NCI-H1930 (cell line): ENCODE measurements at places on chromosomes 7 and 10.

- no peak for DNase-seq
Observed at GRCh38 chr7:114997487-114998404, 75.9 kb downstream of the MDFIC start.

GRCh38 chr7:99789441-99790070, 5.6 kb upstream of the CYP3A4 start:
- DNase-seq, result no peak

GRCh38 chr7:25250386-25250785, 22.1 kb upstream of the NPVF start:
- no peak for DNase-seq

DNA sequence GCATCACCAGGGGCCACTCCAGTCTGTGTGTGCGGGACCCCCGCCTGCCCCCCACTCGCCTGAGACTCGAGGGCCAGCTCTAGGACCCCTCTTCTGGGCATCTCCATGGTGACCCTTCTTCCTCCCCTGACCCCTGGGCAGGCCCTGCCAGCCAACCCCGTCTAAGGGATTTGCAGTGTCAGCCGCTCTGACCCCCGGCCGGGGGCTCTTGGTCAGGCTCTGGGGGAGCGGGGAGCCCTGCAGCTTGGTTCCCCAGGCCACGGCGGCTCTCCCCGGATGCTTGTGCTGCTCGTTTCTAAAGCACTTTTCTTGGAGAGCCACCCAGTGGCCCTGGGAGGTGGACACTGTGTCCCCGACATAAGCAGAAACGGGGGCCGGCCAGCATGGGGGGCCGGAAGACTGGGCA, 5.3 kb downstream of the TTYH3 start:
- no peak for DNase-seq

GRCh38 chr7:112462236-112462635, 12.0 kb downstream of the IFRD1 start:
- no peak for DNase-seq

- DNase-seq, result no peak
Observed at GRCh38 chr7:77338883-77339629, 77.1 kb downstream of the GSAP start.

- DNase-seq, result no peak
Observed at GRCh38 chr10:76878514-76878913, 759.1 kb downstream of the KCNMA1 start.

GRCh38 chr10:122911889-122912484, 1.6 kb downstream of the FAM24A start:
- no peak for DNase-seq

DNA sequence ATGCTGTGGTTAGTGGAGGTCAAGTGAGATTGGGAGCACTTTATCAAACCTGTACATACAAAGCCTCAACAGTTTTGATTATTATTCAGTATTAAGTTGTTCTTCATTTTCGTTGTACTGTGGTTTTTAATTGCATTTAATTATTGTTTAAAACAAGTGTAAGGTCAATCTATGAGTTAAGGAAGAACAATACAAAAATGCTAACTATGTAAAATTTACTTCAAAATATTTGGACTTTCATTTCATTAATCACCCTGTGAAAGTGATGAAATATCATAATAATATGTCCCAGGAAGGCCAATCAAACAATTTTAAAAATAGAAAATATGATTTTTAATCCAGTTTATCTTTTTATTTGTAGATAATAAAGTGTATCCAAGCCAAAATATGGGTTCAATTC, 13.6 kb upstream of the NDUFA5 start:
- no peak for DNase-seq

DNA sequence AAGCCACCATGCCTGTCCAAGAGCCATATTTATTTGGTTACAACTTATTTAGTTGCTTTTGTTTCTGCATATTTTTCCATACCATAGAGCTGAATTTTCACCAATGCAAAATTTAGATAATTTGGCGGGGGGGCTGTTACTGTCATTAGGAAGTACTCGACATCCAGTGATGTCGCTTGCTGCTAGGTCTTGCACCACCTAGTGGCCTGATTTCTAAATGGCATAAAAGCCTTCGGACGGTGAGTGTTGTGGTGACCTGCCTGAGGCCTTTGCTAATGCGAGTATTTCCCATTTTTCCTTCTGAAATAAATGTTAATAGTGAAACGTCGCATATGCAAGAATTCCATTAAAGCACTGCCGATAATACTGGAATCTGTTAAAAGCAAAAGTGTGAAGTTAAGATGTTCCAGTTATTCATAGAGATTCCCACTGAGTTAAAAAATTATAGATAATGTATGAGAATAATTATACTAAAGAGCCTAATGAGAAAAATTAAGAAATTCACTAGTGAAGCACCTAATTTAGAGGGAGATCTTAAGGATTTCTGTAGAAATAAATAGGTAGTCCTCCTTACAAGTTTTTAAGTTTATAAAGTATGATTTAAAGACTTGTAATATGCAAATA, 86.1 kb upstream of the DNAJB6 start:
- peak; percentile 19 for DNase-seq

GRCh38 chr7:22632674-22633073, 94.3 kb upstream of the IL6 start:
- DNase-seq, result no peak

DNA sequence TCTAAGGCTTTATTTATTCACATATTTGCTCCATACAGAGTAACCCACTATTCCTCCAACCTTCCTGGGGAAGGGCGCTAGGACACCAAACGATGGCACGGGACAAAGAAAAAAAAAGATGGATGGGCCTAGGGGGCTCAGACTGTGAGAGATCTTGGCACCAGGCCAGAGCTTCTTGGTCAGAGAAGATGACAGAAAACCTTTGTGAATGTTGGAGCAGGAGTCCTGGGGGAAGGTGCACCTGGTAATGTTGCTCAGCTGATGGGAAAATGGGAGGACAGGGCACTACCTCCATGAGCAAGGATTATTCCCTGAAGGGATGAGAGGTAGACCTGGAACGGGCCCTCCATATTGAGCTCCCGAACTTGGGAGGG, 1.4 kb upstream of the SH3PXD2A start:
- DNase-seq, result no peak

DNA sequence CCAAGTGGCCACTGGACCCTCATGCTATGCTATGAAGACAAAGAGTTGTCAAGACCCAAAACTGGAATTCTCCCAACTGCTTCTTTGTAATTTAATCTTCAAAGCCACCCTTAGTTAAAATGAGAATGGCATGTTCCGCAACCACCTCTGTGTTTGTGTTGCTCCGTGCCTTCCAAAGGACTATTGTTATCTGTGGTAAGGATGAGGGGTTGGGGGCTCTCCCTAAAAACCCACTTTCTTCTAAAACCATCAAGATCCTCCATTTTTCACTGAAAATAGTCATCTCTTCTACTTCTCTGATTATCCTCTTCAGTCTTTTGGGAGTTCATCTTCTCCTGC, 222.1 kb upstream of the AOAH start:
- DNase-seq, result no peak

DNA sequence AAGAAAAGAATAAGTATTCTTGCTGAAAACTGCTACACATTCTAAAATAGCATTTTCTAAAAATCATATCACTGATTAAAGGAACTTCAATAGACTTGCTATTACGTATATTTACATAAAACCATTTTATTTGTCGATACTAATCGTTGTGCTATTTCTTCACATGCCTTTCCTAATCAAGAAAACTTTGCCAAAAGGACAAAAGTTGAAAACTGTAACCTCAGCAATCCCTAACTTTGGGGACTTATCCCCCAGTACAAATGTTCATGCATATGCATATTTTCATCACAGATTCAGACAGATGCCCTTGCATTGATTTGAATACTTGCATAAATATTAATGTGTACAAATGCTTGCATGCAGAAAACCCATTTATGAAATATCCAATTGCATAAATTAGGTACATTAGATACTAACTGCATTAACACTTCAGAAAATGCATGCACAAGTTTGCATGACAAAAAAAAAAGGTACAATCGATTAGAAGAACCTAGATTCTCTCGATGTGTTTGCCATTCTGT, 35.6 kb upstream of the NEBL start:
- no peak for DNase-seq

DNA sequence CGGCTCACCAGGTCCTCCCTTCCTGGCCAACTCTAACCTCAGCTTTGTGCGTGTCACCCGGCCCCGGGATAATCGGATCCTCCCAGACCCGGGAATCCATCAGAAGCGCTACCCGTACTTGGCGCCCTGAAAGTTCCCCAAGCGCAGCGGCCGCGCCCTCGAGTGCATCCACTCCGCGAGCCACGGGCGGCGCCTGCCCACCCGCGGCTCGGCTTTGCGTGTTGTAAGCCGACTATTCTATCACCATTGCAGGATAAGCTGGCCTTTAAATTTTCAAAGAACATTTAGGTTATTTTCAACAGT, 35.7 kb upstream of the EBLN1 start:
- no peak for DNase-seq

GRCh38 chr10:23081221-23081750, 14.1 kb upstream of the MSRB2 start:
- no peak for DNase-seq

GRCh38 chr10:93030409-93030808, 30.2 kb upstream of the CYP26C1 start:
- DNase-seq, result no peak

DNA sequence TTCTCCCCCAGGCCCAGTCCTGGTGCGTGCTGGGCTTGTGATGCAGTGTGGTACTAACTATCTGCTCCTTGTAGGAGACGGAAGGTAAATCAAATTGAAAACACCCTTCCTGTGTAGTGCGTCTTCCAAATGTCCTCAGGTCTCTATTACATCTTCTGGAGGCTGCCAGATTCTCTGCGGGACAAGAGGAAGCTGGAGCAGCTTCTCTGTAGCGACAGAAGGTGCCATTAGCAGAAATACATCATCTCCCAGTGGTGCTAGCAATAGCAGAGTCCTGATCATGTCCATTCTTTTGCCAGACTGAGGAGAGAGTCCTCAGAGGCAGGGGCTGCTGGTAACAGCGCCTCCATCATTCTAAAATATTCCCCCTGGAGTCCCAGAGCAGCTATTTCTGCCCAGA, 675.2 kb downstream of the LRMDA start:
- DNase-seq, result no peak

- DNase-seq, result no peak
Observed at GRCh38 chr10:119737823-119738222, 12.0 kb downstream of the INPP5F start.

DNA sequence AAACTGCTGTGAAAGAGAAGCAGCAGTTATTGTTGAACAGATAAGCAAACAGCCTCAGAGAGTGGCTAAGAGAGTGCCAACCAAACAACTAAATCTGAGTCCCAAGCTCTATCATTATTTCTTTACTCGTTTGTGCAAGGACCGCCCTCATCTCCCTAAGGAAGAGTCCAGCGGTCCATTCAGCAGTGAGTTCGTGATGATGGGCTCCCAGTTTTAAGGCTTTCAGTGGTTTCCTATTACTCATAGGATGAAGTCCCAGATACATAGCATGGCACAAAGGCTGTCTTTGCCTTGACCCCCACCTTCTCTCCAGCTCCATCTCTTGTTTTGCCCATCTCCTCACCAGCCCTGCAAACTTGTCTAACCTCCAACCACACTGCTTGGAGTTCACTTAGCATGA, 24.3 kb upstream of the PDE1C start:
- DNase-seq, result no peak

GRCh38 chr10:43402880-43403452, 6.0 kb downstream of the HNRNPF start:
- no peak for DNase-seq

GRCh38 chr7:101934618-101935017, 117.2 kb downstream of the CUX1 start:
- no peak for DNase-seq

DNA sequence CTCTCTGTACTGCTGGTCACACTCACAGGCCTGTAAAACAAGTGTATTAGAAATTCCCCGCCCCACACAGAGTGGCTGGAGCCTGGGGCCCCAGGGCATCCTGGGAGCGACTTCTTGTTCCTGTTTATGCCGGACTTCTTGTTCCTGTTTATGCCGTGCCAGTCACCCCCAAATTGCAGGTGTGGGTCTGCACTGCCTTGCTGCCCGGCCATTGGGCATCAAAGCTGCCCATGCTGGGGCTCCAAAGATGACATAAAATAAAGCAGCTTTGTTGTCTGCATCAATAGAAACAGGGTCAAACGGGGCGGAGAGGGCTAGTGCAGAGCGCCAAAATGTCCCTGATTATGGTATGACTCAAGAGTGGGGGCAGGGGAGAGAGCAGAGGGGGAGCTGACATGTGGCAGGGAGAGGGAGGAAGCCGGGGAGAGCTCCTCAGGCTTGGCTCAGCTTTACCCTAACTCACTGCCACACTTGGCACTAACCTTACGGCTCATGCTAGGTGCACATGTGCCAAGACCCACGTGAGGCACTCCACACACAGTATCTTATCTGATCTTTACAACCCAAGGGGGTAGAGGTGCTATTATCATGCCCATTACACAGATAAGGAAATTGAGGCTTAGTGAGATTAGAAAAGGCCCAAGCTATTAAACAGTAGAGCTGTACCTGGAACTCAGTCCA, 98.4 kb downstream of the PIP4K2A start:
- DNase-seq, result no peak

GRCh38 chr10:114571316-114571999, 86.6 kb downstream of the ABLIM1 start:
- DNase-seq, result no peak

DNA sequence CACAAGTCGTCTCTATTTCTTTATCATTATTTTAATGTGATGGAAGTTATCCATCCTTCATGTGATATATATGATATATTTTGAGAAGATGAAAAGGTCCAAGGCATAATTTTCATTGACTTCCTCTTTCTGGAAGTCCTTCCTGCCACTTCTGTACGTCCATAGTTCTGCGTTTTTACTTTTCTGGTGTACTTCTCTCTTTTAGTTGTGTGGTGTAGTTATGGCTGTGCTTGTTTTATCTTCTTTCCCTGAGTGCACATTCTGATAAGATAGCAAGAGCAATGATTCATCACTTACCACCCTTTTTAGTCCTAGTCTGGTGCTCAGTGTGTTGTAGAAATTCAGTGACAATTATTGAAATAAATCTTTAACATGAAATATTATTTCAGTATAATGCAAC, 231.3 kb upstream of the FERD3L start:
- DNase-seq, result no peak

DNA sequence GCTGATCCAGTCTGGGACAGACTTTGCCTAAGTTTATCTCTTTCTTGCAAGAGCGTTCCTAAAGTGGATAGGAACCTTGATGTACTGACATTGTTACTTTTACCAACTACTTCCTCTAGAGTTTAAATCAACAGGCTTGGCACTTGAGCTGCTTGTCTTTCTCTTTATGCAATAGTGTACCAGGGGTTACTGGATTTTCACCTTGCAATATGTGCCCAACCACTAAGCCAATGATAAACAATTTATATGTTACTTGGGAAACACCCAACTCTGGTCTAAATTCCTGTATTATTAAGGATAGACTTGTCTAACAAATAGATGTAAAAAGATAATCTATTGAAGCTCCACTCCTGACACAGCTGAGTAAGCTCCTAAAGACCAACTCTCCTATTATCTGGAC, 470.2 kb downstream of the SH2D4B start:
- DNase-seq, result no peak

- no peak for DNase-seq
Observed at GRCh38 chr7:86479144-86479543, 164.6 kb upstream of the GRM3 start.

GRCh38 chr10:32350811-32351350, 3.9 kb upstream of the EPC1 start:
- no peak for DNase-seq

- peak; percentile 32 for DNase-seq
Observed at GRCh38 chr7:148142660-148143248, 447.8 kb upstream of the C7orf33 start.
